Tibial nerve (tissue), 4 donors: ENCODE measurements at places on chromosomes 1 and 21. TPM values are rescaled to one million over a fixed set of nuclear protein-coding genes. Genes with fewer than 3 reads are reported as not detected.

The ZBTB37 gene
- 17.0 TPM for total RNA-seq

GRCh38 chr1:211497489-211498045 lies 5.6 kb upstream of the RD3 start:
- no peak for DNase-seq
- H3K27ac ChIP-seq, result no peak overlapping the region
- no peak overlapping the region for H3K4me3 ChIP-seq
- no peaks in the 10 kb centered on the region for H3K27me3 ChIP-seq
- no peaks in the 10 kb centered on the region for H3K36me3 ChIP-seq
- H3K4me1 ChIP-seq, result no peaks in the 10 kb centered on the region

DNA sequence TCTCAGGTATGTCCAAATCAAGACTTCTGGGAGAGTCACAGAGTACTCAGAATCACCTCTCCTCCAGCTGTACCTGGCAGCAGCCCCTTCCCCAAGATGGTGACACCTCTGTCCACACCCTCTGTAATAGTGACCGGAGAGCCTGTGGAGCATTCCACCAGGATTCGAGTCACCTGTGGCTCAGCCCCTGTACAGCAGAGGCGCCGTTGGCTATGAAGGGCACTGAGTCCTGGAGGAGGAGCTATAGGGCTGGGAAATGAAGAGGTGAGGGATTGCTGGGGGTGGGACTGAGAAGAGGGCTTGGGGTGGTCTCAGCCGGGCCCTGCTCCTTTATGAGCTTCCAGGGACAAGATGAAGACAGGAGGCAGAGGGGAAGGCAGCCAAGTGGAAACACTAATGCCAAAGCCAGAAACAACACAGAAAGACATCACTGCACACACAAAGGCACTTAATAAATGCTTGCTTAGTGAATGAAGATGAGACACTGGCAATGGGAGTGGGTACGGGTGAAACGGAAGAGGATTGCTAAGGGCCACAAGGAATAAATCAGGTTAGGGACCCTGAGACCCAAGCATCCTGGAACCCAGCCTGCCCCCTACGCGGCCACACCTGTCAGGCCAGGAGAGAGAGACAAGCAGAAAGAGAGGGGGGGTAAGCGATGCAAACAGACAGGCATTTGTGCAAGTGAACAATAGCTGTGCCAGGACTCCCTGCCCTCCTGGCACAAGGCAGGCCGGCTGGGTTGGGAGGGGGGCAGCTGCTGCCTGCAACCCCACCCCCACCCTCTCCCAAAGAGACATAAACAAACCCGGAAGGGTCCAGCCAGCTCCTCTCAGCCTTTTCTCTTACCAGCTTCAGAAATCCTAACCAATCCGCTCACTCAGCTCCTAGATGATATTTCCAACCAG lies 3.9 kb downstream of the ARHGEF2 start:
- no peaks in the 10 kb centered on the region for H3K27me3 ChIP-seq
- no peaks in the 10 kb centered on the region for H3K36me3 ChIP-seq
- H3K27ac ChIP-seq, result peak overlapping the region; percentile 90
- H3K4me1 ChIP-seq, result no peaks in the 10 kb centered on the region
- peak overlapping the region; percentile 70 for H3K4me3 ChIP-seq
- DNase-seq, result no peak

The EVA1B gene
- 75.1 TPM for total RNA-seq

- H3K4me3 ChIP-seq, result no peak overlapping the region
- no peak for DNase-seq
- no peaks in the 10 kb centered on the region for H3K36me3 ChIP-seq
- no peaks in the 10 kb centered on the region for H3K4me1 ChIP-seq
These were observed 446.9 kb downstream of the NEGR1 start for GRCh38 chr1:71835442-71835813.

DNA sequence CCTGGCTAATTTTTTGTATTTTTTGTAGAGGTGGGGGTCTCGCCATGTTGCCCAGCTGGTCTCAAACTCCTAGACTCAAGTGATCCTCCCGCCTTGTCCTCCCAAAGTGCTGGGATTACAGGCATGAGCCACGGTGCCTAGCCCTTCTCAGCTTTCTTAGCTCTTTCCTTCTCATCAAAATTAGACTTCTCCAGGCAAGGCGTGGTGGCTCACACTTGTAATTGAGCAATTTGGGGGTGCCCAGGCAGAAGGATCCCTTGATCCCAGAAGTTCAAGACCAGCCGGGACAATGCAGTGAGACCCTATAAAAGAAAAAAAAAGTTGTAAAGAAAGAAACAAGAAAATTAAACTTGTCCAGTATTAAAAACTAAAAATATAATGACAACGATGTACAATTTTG lies 112.6 kb upstream of the ERRFI1 start:
- no peak for DNase-seq
- no peaks in the 10 kb centered on the region for H3K36me3 ChIP-seq
- H3K27me3 ChIP-seq, result no peaks in the 10 kb centered on the region
- H3K4me1 ChIP-seq, result peaks cover 27% of the 10 kb centered on the region
- no peak overlapping the region for H3K4me3 ChIP-seq

- no peak for DNase-seq
- no peak overlapping the region for H3K27ac ChIP-seq
- H3K36me3 ChIP-seq, result no peaks in the 10 kb centered on the region
- no peaks in the 10 kb centered on the region for H3K27me3 ChIP-seq
- no peaks in the 10 kb centered on the region for H3K4me1 ChIP-seq
These were observed 45.2 kb downstream of the SDCCAG8 start for GRCh38 chr1:243301059-243301458.

- no peak overlapping the region for H3K4me3 ChIP-seq
- no peaks in the 10 kb centered on the region for H3K36me3 ChIP-seq
- DNase-seq, result no peak
- no peak overlapping the region for H3K27ac ChIP-seq
These were observed 121.6 kb downstream of the GLIS1 start for GRCh38 chr1:53617382-53617781.

- H3K4me1 ChIP-seq, result no peaks in the 10 kb centered on the region
- no peak overlapping the region for H3K27ac ChIP-seq
- no peak overlapping the region for H3K4me3 ChIP-seq
- DNase-seq, result no peak
- no peaks in the 10 kb centered on the region for H3K27me3 ChIP-seq
These were observed 8.8 kb downstream of the SDC3 start for GRCh38 chr1:30899577-30900389.

GRCh38 chr1:94602802-94603625 lies 61.5 kb upstream of the F3 start:
- no peaks in the 10 kb centered on the region for H3K36me3 ChIP-seq
- H3K4me3 ChIP-seq, result no peak overlapping the region
- no peak overlapping the region for H3K27ac ChIP-seq

GRCh38 chr1:169132512-169133227 lies 26.2 kb downstream of the ATP1B1 start:
- DNase-seq, result no peak
- no peak overlapping the region for H3K27ac ChIP-seq
- peaks cover 8% of the 10 kb centered on the region for H3K36me3 ChIP-seq
- no peaks in the 10 kb centered on the region for H3K27me3 ChIP-seq
- no peaks in the 10 kb centered on the region for H3K4me1 ChIP-seq

The PGLYRP3 gene
- not detected for total RNA-seq

The HDAC1 gene
- 40.4 TPM for total RNA-seq
